ENCODE measurements at places on chromosomes 2 and 18. TPM values are rescaled to one million over a fixed set of nuclear protein-coding genes. Genes with fewer than 3 reads are reported as not detected.

- no peak for DNase-seq
These were observed 65.2 kb upstream of the SMAD2 start for GRCh38 chr18:47995654-47996053.

DNA sequence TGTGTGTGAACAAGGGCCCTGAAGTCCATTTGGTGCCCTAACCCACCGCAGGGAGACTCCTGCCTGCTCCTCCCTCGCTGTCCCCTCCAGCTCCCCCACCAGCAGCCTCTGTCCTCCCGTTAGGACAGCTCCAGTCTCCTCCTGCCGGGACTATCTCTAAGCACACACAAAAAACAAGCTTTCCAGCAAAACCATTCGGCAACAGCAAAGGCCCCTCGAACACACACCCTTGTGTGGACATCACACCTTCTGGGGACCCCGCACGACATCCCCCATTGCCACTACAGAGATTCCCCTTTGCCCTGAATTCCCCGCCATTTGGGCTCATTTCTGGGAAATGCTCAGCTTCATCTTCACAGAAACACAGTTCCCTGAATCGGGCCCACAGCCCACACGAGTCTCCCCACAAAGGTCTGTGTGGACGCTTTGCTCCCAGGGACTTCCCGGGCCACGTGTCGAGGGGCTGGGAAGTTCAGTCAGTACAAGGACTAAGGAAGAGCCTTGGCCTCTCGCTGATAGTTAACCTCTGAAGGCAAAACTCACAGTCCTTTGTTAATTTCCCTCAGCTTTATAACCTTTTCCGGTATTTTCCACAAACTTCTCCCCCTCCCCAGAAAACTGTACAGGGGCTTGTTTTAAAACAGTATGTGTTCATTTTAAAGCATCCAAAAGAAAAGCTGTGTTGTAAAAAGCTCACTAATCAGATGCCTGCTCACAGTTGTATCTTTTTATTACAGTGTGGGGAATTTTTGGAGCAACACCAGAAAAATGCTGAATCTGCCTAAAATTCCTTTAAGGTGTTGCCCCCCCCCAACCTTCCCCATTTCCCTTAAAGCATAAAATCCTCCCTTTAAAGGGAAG lies 25.9 kb downstream of the SMAD7 start:
- DNase-seq, result no peak

DNA sequence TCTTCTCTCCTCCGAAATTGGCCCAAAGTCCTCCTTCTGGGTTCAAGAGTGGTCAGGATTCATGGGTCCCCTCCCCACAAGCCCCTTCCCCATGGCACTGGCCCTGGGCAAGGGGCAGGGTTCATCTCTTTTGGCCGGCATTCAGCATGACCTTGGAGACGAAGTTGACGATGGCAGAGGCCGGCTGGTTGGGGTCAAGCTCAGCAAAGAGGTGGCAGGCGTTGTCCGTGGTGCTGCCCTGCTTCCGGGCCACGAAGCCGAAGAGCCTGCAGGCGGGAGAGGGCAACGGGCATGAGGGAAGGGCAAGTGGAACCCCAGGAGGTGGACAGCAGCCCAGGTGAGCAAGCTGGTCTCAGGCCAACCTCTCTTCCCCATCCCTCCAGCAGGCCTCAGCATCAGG lies 198.5 kb downstream of the TNS1 start:
- DNase-seq, result no peak

The UCN gene
- 1.2 TPM for total RNA-seq
